ENCODE measurements at places on chromosomes 5 and 9.

GRCh38 chr5:17976404-17976803 is 342.1 kb downstream of the TAF11L14 start:
- no peak for DNase-seq

DNA sequence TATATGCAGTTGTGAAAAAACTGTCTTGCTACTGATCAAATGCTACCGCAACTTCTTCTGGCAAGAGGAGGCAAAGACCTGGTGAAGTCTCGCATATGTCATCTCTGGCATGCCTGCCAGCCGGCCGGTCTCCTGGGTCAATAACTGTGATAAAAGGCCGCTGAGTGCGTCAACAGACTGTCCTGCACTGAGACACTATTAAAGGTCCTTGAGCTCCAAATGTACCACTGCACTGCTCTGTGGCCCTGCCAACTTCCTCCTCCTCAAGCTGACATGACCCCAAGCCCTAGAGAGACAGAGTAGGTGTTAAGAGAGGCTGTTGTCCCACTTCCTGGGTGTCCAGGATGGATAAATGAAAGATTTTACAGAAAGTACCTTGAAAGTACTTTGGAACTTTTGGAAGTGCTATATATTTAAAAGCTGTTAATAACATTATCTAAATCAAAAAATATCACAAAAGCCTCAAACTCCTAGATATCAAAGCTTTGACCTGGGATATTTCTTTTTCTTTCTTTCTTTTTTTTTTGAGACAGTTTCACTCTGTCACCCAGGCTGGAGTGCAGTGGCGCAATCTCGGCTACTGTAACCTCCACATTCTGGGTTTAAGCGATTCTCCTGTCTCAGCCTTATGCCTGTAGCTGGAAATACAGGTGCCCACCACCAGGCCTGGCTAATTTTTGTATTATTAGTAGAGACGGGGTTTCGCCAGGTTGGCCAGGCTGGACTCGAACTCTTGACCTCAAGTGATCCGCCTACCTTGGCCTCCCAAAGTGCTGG is 31.5 kb downstream of the RAPGEF1 start:
- no peak for DNase-seq

DNA sequence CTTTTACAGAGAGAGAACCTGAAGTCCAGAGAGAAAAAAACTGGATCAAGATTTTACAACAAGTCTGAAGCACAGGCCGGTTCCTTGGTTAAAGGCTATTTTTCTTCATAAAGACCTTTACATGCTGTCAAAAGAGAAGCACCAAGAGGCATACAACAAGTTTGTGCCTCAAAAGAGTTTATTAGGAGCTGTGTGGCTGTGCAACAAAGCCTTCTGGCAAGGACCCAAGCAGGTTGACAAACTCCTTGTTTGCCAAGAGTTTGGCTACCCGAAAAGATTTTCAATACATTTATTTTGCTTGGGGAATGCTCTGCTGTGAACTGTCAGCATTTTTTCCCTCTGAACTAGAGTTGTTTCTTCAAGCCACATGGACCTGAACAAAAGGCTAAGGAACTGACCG is 202.9 kb upstream of the RAD23B start:
- no peak for DNase-seq

DNA sequence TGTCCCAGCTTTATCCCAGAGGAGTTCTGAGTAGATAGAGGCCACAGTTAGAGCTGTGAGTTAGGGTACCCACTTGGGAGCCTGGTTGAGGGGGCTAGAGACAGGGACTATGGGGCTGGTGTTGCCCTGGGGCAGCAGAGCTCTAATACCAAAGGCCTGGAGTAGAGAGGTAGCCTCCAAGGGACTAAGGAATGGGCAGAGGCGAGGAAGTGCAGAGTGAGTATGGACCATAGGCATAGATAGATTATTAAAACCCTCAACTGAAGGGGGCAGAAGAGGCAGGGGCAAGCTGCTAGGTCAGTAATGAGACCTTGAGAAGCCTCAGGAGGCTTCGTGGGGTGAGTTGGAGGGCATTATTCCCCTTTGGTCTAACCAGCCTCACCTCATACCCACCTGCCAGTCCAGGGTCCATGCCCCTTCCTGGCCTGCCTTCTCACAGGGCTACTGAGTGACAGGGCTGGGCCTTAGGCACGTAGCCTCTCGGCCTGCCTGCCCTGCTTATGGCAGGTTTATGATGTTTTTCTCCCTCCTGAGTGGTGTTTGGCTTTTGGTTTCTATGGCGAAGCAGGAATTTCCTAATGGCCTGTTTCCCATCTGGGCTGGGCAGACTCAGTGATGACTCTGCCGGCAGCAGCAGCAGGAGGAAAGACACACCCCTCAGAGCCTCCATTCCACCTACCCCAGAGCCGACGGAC is 8.0 kb downstream of the PDLIM4 start:
- DNase-seq: peak; percentile 94

DNA sequence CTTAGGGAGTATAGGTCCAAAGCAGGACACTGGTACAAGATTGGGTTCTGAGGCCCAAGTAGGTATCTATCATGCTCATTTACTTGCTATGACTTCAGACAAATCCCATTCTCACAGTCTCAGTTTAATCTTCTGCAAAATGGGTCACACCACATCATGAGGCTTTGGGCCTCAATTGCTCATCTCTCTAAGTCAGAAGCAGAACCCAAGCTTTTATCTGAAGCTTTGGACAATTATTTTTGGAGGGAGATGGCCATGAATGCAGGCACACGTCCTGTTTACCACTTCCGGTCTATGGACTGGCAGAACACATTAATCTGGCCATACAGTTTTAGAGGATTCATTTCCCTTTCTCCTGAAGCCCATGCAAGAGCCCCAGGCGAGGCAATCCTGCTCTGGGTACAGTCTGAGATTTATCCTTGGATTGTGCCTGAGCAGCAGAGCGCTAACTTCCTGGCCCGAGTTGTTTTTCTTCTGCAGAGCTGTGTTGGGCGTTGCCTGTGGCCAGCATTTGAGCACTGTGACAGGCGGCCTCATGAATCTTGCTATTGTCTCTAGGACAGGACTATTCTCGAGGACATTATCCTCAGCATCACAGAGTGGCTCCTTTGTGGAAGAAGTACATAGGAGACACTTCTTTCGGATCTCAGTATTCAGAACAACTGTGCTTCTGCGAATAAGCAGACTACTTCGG is 16.1 kb downstream of the SLC22A4 start:
- no peak for DNase-seq
